SW480 (cell line): ENCODE measurements at places on chromosomes 16 and 17.

DNA sequence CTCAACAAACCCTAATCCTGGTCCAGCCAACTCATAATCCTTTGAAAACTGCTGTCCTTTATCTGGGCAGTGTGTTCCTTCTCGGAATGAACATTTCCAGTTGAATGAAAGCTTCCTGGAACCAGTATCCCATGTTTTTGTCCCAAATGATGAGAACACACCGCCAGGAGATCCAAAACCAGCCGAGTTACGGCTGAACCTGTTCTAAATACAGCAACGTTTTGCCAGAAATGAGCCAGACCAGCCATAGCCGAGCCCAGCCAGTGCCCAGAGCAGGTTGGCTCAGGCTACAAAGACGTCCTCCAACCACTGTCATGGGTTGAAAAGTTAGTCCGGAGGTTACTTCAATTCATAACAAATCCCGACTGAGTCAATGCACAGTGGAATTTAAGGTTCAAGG, 67.6 kb upstream of the FOXF1 start:
- no peak for DNase-seq

- DNase-seq, result no peak
Measured at GRCh38 chr17:1898332-1898731, 68.5 kb downstream of the RPA1 start.

GRCh38 chr16:89033304-89033703, 56.3 kb upstream of the CBFA2T3 start:
- DNase-seq, result no peak

DNA sequence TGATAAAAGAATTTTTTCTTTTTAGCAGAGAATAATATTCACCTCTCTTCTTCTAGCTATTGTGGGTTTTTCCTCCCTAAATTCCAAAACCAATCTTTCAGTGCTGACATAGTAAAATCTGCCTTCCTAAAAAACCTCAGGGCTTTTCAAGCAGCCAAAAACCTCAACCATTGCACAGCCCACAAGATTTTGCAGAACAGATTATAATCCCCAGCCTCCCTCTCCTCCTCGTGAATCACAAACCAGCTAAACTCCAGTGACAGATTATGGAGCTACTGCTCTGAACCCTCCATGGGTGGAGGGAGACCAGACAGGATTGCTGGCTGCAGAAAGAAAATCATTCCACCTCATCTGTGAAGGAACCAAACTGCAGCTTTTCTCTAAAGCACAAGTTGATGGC, 341.6 kb downstream of the SOX9 start:
- DNase-seq, result no peak

DNA sequence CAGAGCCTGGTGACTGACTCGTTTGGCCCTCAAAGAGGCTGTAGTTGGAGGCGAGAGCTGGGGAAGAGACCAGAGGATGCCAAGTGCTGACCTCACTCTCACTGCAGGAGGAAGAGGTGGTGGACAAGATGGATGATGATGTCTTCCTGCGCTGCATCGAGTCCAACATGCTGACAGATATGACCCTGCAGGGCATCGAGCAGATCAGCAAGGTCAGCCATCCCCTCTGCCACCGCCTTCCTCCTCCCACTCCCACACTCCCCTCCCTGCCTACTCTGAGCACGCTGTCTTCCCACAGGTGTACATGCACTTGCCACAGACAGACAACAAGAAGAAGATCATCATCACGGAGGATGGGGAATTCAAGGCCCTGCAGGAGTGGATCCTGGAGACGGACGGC, 26.9 kb downstream of the POLR2A start:
- DNase-seq, result no peak

- DNase-seq, result no peak
Measured at GRCh38 chr17:8503807-8504206, 68.1 kb downstream of the NDEL1 start.

- no peak for DNase-seq
Measured at GRCh38 chr16:67704110-67704509, 15.0 kb downstream of the GFOD2 start.
